ENCODE measurements at places on chromosomes 7 and 10.

DNA sequence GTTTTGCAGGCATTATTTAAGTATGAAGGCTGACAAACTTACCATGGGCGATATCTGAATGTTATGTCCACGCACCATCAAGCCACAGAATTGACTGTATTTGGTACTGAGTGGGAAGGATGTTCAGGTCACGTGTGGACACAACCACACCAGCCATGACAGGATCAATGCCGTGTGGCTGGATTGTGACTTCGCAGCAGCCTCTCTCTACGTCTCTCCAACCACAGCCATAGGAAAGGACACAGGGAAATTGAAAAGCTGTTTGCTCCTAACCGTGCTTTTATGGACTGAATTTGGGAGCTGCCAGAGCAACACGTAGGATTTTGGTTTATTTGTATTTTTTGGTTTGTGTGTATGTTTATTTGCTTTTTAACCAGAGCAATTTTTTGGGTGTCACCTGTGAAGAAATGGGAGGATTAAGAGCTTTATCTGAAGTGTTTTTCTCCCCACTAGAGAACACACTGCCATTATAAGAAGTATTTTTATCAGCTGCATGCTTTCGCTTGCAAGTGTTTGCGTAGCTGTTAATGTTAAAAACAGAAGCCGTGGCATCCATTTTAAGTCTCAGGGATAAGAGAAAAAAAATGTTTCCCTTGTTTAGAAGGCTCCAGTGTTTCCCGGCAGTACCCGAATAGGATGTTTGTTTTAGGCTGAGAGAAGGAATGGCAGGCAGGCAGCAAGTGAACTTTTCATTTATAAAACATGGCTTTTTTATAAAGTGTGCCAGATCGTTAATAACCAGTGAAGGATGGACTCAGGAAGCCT is 401.1 kb upstream of the NFE2L3 start:
- no peak for DNase-seq

GRCh38 chr7:43693687-43694398 is 35.5 kb downstream of the COA1 start:
- no peak for DNase-seq

- no peak for DNase-seq
Observed at GRCh38 chr7:28792858-28793257, 165.3 kb downstream of the TRIL start.

DNA sequence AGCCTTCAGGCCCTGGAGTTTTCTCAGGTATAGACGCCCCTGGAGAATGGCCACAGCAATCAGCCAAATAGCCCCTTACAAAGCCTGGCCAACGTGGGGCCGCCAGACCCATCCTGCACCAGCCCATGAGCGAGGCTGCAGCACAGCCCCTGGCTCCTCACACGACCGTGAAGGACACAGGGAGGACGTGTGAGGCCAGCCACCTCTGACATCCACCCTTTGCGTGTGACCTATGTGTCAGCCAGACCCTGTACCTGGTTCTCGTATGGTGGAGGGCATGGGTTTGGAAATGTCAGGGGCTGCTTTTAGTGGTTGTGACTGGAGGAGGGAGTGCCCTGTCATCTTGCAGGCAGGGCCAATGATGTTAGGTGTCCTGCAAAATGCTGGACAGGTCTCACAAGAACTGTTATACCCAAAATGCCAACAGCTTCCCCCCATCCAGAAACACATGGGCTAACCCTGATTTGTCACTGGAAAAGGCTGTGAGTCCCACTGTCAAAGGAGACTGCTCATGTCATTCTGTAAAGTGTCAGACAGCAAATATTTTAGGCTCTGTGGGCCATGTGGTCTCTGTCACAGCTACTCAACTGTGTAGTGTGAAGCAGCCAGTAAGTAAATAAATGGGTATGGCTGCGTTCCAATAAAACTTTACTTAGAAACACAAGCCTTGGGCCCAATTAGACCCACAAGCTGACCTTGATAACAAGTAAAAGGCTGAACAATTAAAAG is 30.0 kb downstream of the NOD1 start:
- DNase-seq: no peak

GRCh38 chr7:22942191-22942590 is 71.7 kb downstream of the HYCC1 start:
- no peak for DNase-seq

DNA sequence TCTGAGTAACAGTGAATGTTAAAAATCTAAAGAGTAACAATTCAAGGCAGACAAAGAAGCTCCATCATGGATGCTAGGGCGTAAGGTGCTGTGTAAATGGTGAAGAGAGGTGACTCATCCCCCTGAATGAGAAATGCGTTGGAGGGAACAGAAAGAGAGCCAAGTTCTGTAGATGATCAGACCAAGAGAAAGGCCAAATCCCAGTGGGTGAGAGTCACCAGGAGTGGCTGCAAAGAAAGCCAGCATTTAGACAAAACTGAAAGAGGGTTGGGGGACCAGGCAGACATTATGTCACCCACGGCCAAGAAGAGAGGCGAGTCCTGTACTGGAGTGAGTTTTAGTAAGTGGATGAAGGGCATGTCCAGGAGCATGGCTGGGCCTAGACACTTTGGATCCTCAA is 153.1 kb downstream of the TRIL start:
- no peak for DNase-seq

GRCh38 chr7:64876792-64877713 is 26.0 kb upstream of the ZNF273 start:
- no peak for DNase-seq

- DNase-seq: no peak
Observed at GRCh38 chr10:71623098-71623985, 96.2 kb downstream of the C10orf105 start.

DNA sequence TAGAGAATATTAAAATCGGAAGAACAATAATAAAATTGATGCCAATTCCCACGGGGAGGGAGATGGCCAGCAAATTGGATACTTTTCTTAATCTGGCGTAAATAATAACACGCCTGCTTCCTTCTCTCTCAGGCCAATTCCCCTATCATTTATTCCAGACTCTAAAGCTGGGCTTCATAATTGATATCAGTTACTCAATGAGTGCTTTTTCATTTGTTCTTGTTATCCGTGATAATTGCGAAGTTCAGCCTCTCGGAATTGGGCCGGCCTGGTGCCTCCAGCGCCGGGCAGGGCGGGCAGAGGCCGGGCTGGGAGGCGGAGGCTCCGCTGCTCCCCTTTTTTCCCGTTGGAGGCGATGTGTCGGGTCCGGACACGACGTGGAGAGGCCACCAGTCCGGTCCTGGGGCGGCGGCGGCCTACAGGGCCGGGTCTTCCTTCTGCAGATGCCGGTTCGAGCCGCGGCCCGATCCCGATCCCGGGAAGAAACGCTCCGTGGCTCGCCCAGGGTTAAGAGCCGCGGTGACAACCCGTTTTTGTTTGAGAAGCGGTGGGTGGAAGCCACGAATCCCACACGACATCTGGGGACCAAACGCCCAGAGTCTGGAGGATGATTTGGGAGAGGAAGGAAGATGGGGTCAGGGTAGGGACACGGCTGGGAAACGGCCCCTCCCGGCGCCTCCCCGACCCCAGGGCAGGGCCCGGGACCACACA is 13.6 kb downstream of the UNCX start:
- DNase-seq: no peak

GRCh38 chr7:102321351-102322201 is 34.7 kb downstream of the SPDYE6 start:
- no peak for DNase-seq

DNA sequence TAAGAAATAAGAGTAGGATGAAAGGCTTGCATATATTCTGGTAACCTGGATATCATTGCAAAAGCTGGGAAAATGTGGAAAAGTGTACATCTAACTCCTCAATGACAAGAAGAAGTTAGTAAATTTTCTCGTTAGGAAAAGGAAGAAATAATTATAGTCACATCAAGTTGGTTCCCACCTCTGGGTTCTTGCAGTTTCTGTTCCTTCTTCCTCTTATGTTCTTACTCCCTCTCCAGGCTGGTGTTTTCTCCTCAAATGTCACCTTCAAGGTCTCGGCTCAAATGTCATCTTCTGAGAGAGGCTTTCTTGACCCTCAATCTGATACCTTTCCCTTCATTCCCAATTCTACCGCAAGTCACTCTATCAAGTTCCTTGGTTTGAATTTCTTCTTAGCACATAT is 64.4 kb downstream of the ENTPD1 start:
- DNase-seq: no peak

DNA sequence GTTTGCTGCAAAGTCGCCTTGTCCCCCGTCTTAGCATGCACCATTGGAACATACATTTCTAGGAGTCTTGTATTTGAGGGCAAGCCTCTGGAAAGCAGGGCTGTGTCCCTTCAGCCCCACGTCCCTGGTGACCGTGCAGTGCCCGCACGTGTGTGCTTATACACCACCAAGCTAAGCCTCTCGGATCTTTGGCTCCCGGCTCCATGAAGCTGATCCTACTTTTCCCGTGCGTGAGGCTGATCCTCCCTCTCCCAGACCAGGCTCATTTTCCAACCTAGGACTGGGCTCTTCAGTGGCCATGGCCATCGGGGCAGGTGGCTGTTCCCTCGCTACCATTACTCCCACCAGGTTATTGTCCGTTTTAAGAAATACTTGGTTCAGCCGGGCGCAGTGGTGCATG is 14.3 kb downstream of the MDH2 start:
- DNase-seq: no peak

DNA sequence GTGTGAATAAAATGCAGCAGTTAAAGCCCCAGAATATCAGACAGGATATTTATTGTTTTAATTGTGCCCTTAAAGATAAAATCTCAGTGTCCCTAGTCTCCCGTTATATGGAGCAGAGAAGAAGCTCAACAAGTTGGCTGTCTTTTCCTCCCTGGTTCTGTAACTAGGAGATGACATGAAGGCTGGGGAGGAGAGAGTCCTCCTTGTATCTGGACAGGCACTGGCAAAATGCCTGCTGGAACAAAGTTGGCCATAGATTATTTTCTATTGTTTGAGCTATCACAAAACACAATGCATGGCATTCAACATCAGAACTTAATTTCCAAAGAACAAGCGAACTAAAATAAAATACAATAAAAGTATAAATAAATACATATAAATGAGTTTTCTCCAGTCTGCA is 694.9 kb upstream of the KCND2 start:
- no peak for DNase-seq

GRCh38 chr7:72753781-72754180 is 74.2 kb downstream of the TYW1B start:
- no peak for DNase-seq

DNA sequence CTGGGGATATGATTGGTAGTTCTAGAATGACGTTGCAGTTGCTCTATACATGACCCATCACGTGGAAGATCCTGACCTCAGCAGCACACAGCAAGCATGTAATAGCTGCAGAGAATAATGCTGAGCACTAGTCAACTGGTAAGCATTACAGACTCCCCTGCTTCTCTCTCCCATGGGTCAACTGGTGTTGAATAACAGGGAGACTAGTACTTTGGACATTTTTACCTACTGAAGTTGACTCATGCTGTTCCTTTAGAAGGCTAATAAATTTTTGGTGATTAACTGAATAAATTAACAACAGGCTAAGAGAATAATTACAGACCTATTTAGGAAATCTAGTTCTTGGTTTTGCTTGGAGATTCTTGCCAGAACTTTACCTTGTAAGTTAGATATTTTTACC is 234.1 kb downstream of the AUTS2 start:
- no peak for DNase-seq

- DNase-seq: no peak
Observed at GRCh38 chr10:108849186-108849585, 1074.1 kb downstream of the XPNPEP1 start.

DNA sequence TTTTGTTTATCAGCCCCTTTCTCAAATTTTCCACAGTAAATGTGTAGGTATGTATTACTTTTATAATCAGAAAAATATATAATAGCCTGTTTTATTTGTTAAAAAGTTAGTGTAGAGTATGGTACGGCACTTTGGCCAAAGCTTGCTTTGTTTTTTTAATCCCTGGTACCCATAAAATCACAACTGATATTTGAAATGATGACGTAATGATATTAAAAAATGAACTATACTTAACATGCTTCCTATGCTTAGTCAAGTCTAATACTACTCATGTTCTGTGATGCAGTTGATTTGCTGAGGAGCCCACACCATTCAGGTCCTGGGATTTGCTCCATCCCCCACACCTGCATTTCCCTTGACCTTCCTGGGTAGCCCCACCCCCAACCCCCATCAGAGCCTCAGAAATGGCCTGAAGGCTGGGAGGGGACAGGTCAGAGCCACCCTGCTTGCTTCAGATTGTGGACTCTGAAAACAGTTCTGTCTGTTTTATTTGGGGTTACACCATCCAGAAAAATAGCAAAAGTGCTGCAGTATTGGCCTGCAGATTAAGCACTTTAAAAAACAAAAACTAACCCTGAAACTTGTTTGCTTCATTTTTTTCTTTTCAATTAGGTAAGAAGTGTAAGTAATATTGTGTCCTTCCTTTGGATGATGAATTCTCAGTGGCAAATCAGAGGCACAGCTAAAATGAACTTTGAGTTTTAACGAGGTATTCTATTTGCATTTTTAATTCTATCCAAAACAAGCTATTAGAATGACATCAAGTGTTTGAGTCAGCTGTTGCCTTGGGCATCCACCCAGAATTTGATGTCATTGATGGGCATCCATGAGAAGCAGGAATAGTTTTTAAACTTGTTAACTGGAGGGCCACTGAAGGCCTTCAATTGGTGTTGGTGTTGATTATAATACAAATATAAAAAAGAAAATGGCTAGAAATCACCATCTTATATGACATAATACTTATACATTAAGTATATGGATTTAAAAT is 23.3 kb downstream of the PLCE1 start:
- DNase-seq: no peak

DNA sequence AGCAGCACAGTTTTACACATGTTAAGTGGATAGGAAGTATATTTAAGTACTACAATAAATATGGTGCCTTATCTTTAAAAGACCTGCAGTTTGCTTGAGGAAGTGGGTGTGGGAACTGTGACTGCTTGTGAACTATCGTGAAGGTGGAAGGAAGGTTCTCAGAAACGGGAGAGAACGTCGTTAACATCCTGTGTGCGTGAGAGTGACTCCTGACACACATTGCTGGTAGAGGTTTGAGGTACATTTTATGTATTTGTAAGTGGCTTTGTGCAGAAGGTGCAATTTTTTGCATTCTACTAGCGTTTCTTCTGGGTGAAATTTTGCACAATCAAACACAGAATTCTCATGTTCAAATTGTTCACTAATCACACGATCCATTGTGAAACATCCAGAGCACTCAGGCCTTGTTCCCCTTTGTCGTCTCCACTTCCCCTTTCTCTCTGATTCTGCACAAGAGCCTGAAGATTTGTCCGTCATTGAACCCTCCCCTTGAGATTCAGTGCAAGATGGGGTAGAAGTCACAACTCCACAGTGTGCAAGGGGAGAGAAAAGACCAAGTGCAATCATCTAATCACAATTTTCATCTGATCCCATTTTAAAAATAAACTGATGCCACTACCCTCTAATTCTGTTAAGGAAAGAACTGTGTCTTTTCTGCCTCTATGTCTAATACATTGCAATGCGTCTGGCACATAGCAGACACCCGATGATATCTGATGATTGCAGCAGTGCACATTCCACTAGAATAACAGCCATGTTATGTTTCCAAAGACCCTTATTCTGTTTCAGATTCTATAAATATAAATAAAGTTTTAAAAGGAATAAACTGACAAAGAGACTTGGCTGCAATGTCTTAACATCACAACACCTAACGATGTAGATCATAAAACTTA is 279.9 kb downstream of the NEBL start:
- no peak for DNase-seq

GRCh38 chr10:132136097-132136521 is 50.6 kb upstream of the DPYSL4 start:
- no peak for DNase-seq

GRCh38 chr10:132641966-132642731 is 104.6 kb downstream of the INPP5A start:
- DNase-seq: no peak

GRCh38 chr10:75239096-75239790 is 3.5 kb upstream of the COMTD1 start:
- DNase-seq: no peak

- DNase-seq: no peak
Observed at GRCh38 chr7:151736403-151736909, 140.5 kb downstream of the PRKAG2 start.

Measured in cortex of kidney (tissue), 1 donor.